Bronchial epithelial cell (primary cell): ENCODE measurements at places on chromosomes 5 and 9. TPM values are rescaled to one million over a fixed set of nuclear protein-coding genes. Genes with fewer than 3 reads are reported as not detected.

DNA sequence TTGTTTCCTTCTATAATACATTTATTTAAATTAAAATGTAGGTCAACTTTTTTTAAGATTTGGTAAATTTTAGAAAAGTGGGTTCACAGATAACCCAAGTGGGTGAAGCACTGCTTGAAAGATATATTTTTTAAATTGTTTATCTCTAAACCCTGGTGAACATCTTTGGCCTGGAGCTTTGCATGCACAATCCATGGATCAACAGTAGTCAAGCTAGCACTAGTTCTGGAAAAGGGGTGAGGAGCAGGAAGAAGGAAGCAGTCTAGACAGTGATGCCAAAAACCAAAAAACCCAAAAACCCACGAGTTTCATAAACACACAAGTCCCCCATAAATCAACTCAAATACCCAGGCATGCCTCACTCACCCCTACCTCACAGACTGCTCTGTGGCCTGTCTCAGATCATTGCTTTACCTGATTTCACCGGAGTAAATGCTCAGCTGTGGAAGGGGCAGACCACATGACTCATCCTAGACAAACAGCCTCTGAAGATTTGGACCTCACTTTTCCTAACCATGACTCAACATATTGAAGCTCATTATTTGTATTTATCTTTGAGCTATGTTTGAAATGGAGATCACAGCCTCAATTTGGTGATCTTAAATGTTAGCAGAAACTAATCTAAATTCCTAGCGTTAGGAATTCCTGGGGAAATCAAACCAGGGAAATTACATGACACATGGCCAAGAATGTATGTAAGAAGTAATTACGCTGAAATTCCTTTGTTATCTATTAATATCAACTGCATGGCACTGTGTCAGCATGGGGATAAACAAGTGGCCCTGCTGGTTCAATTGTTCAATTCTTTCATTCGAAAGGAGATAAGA lies 149.6 kb downstream of the ZNF608 start:
- DNase-seq = peak; percentile 92

- DNase-seq = no peak
These were observed 317.9 kb upstream of the MEF2C start for GRCh38 chr5:89200899-89201298.

- no peak for DNase-seq
These were observed 1416.0 kb downstream of the EFNA5 start for GRCh38 chr5:106254784-106255183.

DNA sequence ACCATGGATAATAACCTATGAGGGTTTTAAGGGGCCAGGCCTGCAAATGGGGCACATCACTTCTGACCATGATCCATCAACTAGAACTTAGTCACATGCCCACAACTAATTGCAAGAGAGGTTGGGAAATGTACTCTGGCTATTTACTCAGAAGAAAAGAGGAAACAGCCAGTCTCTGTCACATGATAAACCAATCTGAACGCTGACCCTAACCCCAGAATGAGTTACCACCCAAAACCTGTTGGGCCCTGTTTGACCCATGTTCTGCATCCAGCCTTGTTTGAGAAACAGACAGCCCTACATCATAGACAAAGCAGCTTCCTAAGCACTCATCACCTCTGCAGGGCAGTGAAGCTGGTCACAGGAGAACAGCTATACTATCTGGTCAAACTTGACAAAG lies 5.8 kb downstream of the MACROH2A1 start:
- no peak for DNase-seq

DNA sequence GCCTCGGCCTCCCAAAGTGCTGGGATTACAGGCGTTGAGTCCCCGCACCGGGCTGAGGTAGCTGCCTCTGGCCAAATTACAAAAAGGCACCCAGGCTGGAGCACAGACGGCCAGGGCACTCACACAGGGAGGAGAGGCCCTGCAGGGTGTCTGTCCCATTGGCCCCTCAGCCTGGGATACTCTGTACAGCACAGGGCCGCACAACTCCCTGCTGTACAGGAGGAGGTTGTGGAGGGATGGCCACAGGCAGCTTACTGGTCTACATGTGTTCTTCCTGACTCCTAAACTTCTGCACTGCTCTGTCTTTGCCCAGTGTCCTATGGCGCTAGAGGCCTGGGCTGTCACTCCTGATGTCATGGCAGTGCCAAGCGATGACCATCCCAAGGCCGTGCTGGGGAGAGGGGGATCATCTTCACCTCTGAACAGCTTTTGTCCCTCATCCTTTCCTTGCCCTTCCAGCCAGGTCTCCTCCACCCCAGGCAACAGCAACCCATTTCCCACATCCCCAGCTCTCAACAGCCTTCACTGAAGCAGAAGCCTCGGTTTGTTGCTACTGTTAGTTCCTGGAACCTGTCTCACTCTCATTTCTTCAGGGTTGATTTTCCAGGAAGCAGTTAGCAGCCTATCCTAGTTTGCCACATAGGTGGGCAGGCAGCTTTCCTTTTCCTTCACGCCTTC lies 1.8 kb upstream of the CNOT6 start:
- DNase-seq = no peak

The SV2C gene
- total RNA-seq = not detected in 2 replicates

The FYB1 gene
- 0.13 and 0.26 TPM in 2 replicates for total RNA-seq
